Dorsolateral prefrontal cortex (tissue), 122 donors: ENCODE measurements at places on chromosomes 3 and 15.
A peak's percentile ranks its signal among the peaks of the same experiment; 100 is the strongest.

DNA sequence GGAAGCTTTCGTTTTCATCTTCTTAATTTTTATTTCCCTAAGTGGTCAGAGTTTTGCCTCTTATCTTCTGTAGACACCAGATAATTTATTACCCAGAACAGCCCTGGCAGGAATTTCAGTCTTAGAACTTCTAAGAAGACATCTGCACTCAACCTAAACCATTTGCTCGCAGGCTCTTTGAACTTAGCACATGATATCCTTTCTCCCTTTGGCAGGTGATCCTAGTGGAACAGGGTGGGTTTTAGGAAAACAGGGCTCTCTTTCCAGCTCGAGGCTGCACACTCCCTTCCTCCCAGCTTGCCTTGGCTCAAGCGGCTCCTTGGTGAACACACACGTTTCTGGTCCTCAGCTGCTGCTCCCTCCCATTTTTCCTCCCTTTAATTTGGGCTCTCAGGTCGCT lies 116.5 kb downstream of the THSD4 start:
- DNase-seq, result no peak

- DNase-seq, result no peak
These were observed 51.0 kb upstream of the RAP2B start for GRCh38 chr3:153111016-153111415.

DNA sequence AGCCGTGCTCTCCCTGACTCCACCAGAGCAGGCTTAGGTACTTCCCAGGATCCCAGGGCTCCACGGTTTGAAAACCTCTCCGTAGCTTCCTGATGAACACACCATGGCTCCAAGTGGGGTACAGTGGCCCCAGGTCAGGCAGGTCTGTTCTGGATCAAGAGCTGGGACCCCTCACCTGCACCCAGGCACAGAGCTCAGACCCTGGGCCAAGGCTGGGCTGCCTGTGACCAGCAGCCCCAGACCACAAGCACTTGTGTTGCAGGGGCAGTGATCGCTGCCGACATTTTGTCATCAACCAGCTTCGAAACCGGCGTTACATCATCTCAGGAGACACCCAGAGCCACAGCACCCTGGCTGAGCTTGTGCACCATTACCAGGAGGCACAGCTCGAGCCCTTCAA lies 5.3 kb downstream of the SH2D7 start:
- DNase-seq, result no peak

- no peak for DNase-seq
These were observed 2.5 kb downstream of the PDZRN3 start for GRCh38 chr3:73622091-73622805.

DNA sequence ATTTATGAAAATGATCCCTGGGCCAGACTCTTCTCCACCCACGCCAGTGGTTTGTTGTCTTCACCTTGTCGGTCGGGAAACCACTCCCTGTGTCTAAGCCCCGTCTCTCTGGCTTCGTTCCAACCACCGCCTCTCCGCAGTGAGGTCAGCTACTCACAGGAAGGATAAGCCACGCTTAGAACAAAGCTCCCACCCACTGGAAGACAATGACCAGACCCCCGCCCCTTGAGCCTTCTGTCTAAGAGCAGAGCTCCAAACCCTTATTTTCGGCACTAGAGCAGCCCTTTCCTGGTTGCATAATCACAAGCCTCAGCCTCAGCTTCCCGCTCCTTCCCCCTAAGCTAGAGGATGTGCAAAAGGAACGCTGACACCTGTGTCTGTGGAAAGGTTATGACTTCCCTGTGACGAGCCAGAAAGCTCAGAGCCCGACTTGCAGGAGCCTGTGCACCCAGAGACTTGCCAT lies 114.9 kb upstream of the MEF2A start:
- peak; percentile 55 for DNase-seq

DNA sequence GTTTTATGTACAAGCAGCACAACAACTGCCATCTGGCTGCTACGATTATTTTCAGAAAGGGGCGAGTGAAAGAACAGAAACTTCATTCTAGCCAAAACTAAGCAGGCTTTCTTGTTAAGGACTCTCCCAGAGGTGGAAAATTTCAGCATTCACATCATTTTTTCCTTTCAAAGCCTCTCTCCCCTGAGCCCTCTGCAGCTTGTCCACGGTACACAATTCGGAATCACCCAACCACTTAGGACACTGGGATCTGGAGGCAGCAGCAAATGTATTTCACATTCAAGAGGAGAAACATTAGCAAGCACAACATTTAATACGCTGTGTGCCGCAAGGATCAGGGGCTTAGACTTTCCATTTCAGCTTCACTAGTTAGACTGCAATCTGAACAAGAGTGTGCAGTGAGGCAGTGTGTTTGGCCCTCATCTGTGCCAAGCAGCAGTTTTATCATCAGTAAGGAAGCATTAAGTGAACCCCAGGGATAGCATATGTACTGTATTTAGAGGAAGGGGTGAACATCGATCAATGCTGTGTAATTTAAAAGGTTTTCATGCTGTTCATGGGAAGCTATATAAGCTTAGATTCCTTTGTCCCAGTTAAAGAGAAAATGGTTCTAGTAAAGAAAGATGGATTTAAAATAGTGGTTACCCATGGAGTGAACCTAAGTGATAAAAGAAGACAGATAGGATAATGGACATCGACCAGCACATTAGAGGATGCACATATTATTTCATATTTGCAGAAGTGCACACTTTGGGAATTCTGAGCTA lies 504.9 kb downstream of the TBL1XR1 start:
- no peak for DNase-seq
